WERI-Rb-1 (cell line): ENCODE measurements at places on chromosomes 6 and 20.
A peak's percentile ranks its signal among the peaks of the same experiment; 100 is the strongest.

GRCh38 chr6:81761197-81761596 lies 8.7 kb upstream of the TENT5A start:
- DNase-seq: no peak

DNA sequence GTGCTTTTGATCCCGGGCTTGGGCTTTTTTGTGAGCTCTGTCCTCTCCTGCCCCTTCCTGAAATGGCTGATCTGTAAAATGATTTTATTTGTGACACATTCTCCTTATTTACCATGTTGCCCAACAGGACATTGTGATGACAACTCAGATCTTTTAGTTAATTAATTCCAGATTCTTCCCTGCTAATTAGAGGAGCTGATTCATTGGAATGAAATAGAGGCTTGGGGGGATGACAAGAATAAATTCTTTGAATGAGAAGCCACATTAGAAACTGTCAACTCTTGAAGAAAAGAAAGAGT lies 26.1 kb upstream of the GABRR1 start:
- DNase-seq: no peak

DNA sequence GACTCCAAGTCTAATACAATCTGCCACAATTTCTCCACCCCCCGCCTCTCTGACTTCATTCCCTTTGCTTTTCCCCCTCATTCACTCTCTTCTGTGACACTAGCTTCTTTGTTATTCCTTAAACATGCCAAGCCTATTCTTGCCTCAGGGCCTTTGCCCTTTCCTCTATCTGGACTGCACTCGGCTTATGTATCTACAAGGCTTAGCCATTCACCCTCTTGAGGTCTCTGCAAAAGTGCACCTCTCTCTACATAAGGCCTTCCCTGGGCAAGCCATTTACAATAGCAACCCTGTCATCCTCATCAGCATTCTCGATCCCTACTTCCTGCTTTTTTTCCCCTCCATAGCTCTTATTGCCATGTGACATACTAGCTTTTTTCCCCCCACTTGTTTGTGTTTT lies 168.9 kb downstream of the PDSS2 start:
- no peak for DNase-seq

DNA sequence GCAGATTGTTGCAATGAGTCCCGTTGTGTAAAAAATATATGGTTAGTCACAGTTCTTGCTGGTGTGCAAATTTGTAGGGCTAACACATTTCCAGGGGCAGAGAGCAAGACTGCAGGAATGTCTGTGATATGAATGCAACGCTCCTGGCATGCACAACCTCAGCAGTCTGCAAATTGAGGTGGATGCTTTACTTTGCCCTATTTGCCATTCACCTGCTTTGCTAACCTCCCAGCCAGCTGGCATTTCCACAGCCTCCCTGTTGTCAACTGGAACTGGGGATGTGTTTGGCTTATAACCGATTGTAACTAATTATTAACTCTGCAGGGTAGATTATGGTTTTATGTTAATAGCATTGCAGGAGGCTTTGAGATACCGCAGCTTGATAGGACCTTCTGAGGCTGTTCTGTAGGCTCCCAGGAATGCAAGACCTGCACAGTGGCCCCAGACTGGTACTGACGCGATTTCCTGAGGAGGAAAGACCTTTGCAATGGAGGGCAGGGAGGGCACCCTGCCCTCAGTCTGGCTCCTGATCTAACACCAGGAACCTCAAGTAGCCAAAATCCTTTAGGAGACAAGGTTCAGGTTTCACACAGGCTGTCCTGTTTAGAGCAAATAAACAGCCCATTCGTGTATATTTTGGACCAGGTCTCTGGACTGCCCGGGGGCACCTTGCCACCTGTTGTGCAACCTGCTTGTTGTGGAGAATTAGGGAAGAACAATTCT lies 53.4 kb downstream of the EDN1 start:
- no peak for DNase-seq

DNA sequence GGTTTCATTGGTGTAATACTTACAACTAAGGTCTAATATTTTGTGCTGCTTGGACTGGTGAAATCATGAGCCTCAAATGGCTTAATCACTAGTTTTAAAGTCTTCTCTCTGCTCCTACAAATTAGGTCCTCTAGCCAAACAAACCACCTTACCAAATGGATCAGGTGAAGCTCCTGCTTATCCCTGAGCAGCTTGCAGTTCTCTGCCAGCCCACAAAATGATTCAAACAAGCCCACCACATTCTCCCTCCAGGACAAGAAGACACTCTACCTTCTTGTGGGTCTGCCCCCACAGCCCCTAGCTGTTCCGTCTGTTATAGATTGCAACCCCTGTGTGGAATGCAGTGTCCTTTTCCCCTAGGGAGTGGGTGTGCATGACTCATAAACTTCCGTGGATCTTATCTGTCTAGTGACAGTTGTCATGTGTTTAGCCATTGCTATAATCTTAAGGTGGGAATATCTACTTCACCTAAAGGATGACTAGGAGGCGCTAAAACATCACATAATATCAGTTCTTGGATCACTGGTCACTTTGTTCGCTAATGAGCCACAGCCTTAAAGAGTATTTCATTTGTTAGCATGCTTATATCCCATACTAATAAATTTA lies 940.5 kb upstream of the MANEA start:
- peak; percentile 13 for DNase-seq

GRCh38 chr6:44617416-44617815 lies 229.9 kb downstream of the CDC5L start:
- DNase-seq: no peak
